ENCODE measurements at places on chromosomes 3 and 15.

DNA sequence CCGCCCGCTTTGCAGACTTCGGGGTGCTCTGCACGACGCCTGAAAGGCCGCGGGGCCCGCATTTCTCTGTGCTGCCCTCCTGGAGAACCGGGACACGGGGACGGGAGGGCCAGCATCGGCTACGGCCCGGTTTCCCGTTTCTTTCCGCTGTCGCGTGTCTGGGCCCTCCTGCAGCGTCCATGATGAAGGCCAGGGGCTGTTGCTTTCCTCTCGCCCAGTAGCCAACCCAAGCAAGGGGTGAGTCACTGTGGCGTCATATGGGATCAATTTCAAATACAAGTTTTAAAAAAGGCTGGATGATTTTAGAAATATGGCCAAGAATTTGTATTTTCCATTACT is 435 bp downstream of the SLC35G2 start:
- DNase-seq, result no peak

DNA sequence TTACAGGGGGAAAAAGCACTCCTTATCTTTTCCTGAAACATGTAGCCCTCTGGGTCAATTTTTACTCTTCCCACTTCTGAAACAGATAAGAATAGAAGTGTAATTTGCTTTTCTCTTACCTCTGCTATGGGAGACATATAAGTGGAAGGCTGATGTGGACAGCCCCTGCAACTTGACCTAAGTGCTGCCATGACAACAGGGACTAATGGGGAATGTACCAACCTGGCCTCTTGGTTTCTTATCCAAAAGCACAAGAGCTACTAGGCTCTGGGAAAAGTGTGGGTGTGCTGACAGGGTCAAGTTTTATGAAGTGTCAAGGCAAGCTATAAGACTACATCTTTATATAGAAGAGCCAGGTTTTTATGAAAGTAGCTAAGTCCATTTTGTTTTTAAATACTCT is 1246.5 kb downstream of the OTOL1 start:
- no peak for DNase-seq

DNA sequence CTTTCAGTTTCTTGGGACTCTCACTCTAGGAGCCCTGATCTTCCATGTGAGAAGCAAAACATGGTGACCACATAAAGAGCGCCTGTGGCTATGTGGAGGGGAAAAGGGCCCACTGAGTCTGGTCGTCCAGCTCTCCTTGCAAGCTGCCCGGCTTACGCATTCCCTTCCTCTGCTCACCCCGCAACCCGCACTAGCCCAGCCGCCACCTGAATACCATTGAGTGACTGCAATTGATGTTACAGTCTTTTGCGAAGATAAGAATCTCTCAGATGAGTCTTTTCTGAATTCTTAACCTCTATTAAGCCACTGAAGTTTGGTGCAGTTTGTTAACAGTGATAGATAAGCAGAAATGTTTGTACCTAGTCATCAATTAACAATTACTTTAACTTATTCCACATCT is 589.0 kb upstream of the DPPA4 start:
- DNase-seq, result no peak

- no peak for DNase-seq
These were observed 333.8 kb downstream of the FEZF2 start for GRCh38 chr3:62039586-62039985.

Data from activated CD4-positive, CD25-positive, alpha-beta regulatory T cell treated with anti-CD3 and anti-CD28 coated beads, Interleukin-2, amount 50 U/mL, for 72 hours (primary cell).